Osteocyte (in vitro differentiated cells): ENCODE measurements at places on chromosomes 7 and 10. TPM values are rescaled to one million over a fixed set of nuclear protein-coding genes. Genes with fewer than 3 reads are reported as not detected.

Gene OR9A2
- not detected in 2 replicates for total RNA-seq

DNA sequence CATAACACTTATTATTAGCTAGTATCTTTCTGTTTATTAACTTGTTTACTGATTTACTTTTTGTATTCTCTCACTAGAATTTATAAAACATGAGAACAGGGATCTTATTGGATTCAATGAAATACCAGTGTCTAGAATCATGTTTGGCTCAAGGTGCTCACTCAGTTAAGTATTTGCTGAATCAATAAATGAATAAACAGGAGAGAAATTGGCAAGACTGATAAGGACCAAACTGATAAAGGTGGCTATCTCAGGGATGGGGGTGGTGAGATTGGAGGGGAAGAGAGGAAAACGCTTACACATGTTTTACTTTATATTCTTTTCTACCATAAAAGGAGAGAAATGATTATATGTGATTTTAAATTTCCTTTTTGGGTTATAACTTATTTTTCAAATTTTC lies 43.3 kb upstream of the CCDC6 start:
- DNase-seq, result no peak

DNA sequence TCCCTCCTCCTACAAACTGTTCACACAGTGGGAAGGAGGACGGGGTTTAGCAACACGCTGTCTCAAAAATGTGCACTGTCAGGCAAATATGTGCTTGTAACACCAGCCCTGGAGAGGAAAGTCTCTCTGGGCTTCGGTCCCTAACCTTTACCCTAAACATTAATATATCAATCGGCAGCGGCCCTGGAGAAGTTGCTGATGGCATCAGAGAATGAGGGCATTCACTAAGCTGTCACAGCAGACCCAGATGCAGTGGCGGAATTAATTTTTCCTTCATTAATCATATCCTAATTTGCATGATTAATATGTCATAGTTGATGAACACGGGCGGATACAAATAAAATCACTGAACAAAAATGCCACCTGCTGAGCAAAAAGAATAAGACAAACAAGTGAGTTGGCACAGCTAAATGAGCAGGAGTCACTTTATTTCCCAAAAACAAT lies 45.2 kb upstream of the INSIG1 start:
- no peak for DNase-seq

Gene EIF5AL1
- total RNA-seq, result 0.10 TPM in 1 of 2 replicates, not detected in the other

DNA sequence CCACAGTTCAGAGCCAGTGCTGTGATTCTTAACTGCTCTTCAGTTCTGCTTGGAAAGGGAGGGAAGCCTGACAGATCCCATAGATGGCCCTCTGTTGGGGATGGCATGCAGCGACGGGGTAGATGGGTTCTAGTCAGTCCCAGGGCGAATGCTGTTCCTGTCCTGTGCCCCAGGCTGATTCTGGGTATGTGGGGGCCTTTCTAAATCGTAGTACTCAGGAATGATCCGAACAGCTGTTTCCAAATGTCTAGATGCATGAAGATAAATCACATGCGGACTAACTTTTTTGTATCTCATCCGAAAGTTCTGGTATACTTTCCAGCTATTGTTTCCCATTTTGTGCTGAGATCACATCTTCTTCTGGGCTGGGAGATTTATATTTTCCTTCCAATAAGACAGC lies 186.0 kb upstream of the MKI67 start:
- peak; percentile 59 for DNase-seq

GRCh38 chr10:133114726-133115452 lies 27.2 kb downstream of the ADGRA1 start:
- no peak for DNase-seq

- DNase-seq, result no peak
Measured at GRCh38 chr7:97499204-97499603, 232.7 kb upstream of the TAC1 start.

- DNase-seq, result peak; percentile 68
Measured at GRCh38 chr10:124172181-124172916, 79.0 kb upstream of the CHST15 start.

Gene CNTNAP2
- total RNA-seq, result 0.76 and 1.4 TPM in 2 replicates

Gene SLC13A4
- total RNA-seq, result 0.81 and 0.84 TPM in 2 replicates

GRCh38 chr10:42988517-42989395 lies 88.1 kb upstream of the RET start:
- DNase-seq, result no peak

GRCh38 chr10:28730031-28730778 lies 52.9 kb downstream of the BAMBI start:
- no peak for DNase-seq

DNA sequence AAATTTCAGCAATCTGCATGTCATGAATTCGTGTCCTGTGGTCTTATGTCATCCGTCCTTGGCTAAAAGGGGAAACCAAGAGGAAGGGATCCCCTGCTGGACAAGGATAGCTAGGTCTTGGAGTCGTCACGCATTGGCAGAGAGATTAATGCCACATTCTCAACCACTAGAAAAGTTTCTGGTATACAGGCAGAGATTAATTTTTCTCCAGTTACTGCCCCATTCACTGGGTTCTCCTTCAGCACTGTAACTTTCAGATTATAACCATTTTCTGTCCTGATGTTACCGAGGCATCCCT lies 1060.6 kb upstream of the AUTS2 start:
- no peak for DNase-seq

DNA sequence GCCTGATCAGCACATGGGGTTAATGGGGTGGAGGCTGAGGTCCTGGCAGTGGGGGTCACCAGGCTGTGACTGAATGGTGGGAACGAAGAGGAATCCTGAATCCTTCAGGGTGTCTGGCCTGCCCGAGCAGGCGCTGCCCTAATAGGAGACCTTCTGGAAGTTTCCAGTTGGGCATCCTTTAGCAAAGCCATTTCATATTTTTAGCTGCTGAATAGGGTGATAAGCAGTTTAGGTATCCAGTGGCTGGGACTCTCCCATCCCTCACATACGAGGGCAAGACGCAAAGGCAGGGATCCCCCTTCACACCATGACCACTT lies 159.3 kb downstream of the SH3PXD2A start:
- DNase-seq, result no peak

GRCh38 chr10:63227207-63227895 lies 94.2 kb downstream of the NRBF2 start:
- DNase-seq, result no peak

DNA sequence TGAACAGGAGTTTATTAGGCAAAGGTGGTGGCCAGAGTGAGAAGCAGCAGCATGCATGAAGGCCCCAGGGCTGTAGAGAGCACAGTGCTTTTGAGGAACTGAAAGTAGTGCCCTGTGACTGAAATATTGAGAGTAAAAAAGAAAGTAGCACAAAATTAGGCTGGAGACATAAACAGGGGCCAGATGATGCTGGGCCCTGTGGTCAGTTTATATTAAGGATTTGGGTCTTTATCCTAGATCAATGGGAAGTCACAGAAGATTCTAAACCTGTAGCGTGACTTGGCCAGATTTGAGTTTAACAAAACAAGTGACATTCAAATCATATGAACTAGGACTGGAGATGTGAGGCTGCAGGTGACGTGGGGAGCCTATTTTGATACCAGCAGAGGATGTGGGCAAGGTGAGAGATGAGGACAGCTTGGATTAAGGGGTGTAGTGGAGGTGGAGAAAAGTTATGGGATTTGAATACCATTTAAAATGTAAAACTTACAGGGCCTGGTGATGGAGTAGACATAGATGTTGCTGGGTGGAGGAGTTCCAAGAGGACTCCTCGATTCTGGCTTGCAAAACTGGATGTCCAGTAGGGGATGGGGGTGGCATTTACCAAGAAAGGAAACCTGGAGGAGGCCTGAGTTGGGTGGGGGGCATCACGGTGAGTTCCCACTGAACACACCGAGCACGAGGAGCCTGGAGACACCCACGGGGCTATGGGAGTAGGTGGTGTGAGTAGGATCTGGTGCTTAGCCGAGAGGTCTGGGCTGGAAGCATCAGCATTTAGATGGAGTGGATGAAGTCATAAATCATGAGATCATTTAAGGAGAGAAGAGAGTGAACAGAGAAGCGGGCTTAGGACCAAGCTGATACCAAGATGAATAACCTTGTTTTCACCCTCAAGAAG lies 52.8 kb downstream of the HHEX start:
- DNase-seq, result no peak

- DNase-seq, result no peak
Measured at GRCh38 chr10:88082806-88083596, 219.6 kb downstream of the PTEN start.

Gene CAMK2G
- total RNA-seq, result 37.6 and 38.2 TPM in 2 replicates

DNA sequence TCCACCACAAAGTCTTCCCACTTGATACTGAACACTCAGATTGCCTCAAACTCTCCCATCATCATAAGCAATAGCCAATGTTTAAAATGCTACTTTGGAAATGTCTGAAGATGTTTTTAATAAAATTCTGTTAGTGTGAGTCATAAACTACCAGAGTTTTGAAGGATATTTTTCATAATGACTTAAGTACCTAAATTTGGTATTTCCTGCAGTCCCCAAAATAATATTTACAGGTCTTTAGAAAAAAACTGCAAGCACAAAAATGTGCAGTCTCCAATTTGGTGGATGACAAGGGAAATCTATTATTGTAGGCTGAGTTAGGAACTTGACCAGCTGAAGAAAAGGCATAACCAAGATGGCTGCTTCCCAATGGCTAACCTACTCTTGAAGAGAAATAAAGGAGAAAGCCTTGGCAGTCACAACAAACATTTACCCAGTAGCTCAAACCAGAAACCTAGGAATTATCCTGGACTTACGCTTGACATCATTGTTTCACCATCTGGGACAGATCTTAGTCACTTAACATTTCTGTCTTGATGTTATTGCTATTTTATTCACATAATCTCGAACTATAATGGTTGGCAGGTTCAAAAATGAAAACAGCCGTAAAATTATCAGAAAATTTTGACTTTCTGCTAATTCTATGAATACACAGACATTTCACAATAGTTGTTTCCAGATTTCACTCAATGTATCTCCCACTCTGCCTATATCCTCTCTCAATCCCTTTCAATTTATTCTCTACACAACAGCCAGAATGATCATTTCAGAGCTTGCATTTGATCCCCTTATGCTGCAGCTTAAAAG lies 111.2 kb upstream of the STEAP1B start:
- no peak for DNase-seq

- no peak for DNase-seq
Measured at GRCh38 chr10:129784891-129785290, 179.2 kb downstream of the EBF3 start.

Gene KCNMA1
- total RNA-seq, result 95.5 and 98.1 TPM in 2 replicates

DNA sequence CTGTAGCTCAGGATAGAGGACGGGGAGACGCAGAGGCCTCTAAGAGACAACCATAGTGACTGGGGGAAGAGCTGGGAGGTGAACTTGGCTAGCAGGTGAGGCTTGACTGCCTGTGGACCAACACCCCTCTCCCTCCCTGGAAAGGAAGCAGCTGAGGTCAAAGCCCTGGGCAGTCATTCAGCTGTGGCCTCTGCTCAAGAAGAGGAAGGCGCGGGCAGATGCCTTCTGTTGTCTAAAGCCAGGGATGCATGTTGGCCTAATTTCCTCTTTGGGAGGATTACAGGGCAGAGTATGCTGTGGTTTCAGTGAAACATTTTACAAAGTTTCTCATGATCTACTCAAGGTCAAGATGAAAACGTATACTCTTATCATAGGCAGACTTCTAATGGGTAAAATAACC lies 327.1 kb downstream of the PRPF18 start:
- no peak for DNase-seq

DNA sequence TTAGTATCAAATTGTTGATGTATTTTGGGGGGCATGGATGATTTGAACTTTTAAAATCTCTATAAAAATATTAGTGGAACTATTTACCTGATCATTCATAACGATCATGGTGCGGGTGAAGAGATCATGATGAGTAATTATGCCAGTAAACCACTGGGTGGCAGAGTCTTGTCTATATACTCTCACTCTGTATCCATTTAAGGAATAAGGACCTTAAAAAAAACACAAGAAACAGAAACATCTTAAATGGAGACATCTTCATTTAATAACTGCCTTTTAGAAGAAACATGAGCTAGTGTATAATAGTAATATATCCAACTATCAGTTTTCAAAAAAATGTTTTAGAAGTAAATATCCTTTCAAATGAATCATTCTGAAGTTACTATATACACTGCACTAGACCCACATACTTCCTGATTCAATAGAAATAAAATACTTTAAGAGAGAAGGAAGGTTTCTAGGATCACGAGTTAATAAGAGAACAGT lies 84.0 kb downstream of the NRBF2 start:
- DNase-seq, result no peak

Gene CTAGE4
- total RNA-seq, result 1.3 TPM in 1 of 2 replicates, not detected in the other

Gene STOX1
- 1.3 and 1.6 TPM in 2 replicates for total RNA-seq

DNA sequence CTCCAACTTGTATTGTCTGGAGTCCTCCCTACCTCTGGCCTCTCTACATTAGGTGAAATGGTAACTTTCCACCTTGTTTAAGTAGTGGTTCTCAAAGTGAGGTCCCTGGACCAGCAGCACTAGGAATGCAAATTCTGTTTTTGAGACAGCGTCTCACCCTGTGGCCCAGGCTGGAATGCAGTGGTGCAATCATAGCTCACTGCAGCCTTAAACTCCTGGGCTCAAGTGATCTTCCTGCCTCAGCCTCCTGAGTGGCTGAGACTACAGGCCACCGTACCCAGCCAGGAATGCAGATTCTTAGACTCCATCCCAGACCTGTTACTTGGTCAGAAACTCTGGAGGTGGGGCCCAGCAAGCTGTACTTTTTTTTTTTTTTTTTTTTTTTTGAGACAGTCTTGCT lies 6.8 kb upstream of the TBL2 start:
- DNase-seq, result no peak

- no peak for DNase-seq
Measured at GRCh38 chr7:82605247-82605864, 161.8 kb upstream of the CACNA2D1 start.

- DNase-seq, result peak; percentile 76
Measured at GRCh38 chr10:132848951-132849545, 63.1 kb upstream of the NKX6-2 start.

Gene VWA2
- not detected in 2 replicates for total RNA-seq

GRCh38 chr7:127782654-127783559 lies 130.9 kb downstream of the SND1 start:
- DNase-seq, result no peak

Gene LFNG
- 20.8 and 23.3 TPM in 2 replicates for total RNA-seq

- no peak for DNase-seq
Measured at GRCh38 chr10:49283491-49283890, 15.5 kb upstream of the C10orf71 start.

DNA sequence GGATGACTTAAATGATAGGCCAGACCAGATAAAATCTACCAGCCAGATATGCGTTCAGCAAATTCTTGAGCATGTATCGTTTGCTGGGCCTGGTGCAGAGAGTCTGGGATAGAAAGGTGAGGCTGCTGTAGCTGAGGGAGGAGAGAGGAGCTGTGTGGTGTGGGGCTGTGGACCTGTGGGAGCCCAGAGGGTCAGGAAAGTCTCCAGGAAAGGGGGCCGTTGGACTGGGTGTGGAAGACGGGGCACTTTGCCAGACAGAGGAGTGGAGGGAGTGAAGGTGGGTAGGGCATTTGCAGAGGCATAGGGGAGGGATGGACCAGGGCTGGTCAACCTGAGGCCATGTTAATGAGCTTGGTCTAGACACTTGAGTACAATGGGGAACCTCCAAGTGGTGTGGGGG lies 124.7 kb upstream of the UNC5B start:
- peak; percentile 51 for DNase-seq

- no peak for DNase-seq
Measured at GRCh38 chr7:38335128-38335491, 61.7 kb upstream of the TARP start.
